ENCODE measurements at places on chromosomes 5 and 9. TPM values are rescaled to one million over a fixed set of nuclear protein-coding genes. Genes with fewer than 3 reads are reported as not detected.

- DNase-seq: no peak
Observed at GRCh38 chr5:168346417-168346816, 55.0 kb downstream of the WWC1 start.

DNA sequence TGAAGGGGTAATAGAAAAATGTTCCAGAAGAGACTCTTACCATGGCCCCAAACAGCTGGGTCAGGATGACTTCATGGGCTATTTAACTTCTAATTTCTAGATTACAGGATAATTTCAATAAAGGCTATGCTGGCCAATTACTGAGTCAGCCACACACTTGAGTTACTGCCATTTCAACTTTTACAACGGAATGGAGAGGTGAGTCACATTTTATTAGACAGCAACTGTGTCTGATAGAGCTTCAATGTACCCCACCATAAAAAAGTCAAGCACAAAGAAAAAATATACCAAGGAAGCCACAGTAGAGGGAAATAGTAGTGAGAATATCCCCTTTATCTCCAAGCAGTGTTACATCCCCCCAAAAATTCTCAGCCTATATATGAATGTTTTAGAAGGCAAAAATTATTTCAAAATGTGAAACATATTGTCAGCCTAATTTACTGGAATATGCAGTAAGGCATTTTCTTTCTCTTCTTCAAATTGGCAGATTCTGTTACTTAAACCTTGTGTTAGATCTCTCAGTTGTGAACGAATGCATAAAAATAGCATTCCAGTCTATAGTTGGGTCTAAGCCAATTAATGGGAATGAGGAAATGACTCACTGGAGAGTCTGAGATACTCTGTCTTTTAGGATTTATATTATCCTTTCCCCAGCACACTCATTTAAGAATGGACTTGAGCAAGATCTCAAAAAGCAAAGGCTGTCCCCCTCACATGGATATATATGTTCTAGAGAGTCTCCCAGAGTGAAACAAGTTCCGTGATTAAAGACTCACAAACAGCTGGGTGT is 47.1 kb upstream of the RAI14 start:
- DNase-seq: no peak

DNA sequence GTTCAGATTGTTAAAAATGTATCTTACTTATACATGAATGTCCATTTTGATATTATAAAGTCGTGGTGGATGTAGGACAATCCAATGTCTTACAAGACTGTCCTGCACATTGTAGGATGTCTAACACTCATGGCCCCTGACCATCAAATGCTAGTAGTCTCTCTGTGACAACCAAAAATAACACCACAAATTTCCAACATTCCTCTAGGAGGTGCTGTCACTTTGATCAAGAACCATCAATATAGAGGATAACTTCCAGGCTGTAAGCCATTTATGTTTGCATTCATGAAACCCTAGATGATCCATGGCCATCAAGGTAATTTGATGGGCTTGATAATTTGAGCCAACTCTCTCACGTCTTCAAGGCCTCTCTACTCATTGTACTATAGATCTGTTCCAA is 20.5 kb upstream of the ZFR start:
- no peak for DNase-seq

DNA sequence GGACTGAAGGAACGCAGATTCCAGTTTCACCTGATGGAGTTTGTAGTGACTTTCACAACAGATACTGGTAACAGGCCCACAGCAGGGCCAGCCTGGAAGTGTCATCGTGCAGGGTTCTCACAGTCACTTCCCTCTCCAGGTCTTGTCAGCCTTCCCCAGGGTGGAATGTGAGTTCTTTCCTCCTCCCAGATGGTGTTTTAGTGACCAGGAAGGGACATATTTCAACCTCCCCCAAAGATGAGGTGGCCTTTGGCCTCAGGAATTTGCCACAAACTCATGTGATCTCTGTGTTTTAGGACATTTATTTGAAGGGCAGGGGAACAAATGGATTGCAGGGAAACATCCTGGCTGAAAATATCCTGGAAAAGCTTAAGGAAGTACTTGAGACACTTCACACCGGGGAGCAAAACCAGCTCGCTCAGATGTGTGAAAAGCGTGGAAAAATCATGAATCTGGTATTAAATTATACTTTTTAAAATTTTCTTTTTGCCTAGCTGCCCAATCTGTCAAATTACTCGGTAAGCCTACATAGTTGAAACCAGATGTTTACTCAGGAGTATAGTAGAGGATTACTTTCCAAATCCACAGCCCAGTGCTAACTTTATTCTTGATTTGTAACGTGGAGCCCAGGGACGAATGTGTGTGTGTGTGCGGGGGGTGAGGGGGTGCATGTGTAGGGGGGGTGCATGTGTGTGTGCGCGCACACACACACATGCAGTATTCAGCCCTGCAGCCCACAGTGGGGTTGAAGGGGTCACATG is 66.8 kb downstream of the PTPDC1 start:
- no peak for DNase-seq

DNA sequence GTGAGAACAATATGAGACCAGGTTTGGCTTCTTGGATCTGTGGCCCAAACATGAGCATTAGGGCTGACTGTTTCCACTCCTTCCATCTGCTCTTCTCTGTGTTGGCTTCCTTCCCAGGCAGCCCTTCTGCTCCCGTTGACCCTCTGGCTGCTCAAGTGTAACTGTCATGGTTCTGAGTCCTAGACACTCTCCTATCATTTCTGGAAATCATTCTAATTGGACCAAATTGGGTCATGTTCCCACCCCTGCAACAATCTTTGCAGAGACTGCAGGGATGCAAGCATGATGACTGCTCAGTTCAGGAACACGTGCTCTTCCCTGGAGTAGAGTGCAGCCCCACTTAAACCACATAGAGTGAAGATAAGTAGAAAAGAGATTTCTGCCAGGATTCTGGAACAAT is 741.4 kb downstream of the TAF11L14 start:
- DNase-seq: no peak

DNA sequence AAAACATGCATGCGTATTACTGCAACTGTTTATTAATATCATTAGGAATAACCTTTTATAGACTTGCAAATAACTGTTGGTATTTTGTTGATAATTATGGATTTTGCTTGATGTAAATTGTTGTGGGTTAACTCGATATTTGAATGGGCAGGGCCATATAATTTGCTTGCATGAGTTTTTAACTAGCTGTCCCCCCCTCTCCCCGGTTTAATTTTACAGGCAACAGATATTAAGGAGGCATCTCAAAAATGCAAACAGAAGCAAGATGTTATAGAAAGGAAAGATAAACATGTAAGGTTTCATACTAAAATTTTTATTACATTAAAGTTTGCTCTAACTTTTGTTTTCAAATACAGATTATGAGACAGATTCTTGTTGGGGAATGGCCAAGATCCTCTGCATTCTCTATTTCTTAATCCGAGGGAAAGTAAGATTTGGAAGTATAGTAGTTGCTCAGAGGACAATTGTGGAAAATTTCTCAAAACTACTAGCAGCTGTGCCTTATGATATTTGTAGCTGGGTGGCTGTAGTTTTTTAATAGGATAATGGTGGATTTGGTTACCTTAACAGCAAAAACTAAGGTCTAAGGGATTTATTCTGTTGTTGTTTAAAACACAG is 27.3 kb downstream of the SMC5 start:
- DNase-seq: no peak

- DNase-seq: no peak
Observed at GRCh38 chr9:115766370-115766955, 387.1 kb upstream of the PAPPA start.

GRCh38 chr5:68818057-68818695 is 275.6 kb upstream of the SLC30A5 start:
- DNase-seq: no peak

DNA sequence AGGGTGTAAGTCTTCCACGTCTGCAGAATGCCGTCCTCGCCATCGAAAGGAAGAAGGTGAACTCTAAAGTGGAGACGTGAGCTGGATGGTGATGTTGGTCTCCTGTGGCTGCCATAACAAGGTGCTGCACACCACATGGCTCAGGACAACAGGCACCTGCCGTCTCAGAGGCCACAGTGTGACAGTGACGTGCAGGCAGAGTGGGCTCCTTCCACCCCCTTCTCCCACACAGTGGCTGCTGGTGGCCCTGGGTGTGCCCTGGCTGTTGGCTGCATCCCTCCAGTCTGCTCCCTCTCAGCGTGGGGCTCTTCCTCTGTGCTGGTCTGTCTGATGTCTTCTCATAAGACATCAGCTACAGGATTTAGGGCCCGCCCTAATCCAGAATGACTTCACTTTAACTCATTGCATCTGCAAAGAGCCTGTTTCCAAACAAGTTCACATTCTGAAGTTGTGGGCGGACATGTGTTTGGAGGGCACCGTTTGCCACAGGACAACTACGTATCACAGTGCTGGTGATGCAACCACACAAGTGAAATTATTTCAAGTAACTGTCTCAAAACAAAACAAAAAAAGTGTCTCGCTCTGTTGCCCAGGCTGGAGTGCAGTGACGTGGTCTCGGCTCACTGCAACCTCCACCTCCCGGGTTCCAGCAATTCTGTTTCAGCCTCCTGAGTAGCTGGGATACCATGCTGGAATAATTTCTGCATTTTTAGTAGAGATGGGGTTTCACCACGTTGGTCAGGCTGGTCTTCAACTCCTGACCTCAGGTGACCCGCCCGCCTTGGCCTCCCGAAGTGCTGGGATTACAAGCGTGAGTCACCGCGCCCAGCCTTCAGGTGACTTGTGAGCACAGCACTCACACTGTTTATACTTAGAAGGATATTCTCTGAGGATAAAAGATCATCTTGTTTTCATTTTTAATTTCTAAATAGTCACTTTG is 31.2 kb upstream of the CLPTM1L start:
- no peak for DNase-seq

- DNase-seq: no peak
Observed at GRCh38 chr5:104914536-104915070, 1352.0 kb upstream of the NUDT12 start.

DNA sequence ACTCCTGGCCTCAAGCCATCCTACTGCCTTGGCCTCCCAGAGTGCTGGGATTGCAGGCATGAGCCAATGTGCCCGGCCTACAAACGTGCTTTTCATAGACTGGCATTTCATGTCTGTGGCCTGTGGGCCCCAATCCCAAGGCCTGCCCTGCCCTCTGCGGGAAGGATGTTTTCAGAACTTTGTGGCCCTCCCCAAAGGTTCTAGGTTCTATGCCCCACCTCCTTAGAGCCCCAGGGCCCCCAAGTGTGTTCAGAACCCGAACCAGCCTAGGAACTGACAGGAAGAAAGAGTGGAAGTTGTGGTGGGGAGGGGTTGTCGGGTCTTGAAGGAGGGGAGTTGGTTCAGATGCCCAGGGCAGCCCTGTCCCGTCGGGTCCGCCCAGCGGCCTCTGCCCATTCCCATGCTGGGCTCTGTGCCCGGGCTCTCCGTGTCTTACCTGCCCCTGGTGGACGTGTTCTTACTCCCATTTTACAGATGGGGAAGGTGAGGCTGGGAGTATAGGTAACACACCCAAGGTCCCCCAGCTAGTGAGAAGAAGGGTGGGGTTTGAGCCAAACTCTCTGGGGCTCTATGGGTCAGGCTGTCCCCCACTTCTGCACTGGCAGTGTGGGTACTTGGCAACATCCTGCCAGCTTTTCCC is 175.8 kb upstream of the IER5L start:
- DNase-seq: no peak

DNA sequence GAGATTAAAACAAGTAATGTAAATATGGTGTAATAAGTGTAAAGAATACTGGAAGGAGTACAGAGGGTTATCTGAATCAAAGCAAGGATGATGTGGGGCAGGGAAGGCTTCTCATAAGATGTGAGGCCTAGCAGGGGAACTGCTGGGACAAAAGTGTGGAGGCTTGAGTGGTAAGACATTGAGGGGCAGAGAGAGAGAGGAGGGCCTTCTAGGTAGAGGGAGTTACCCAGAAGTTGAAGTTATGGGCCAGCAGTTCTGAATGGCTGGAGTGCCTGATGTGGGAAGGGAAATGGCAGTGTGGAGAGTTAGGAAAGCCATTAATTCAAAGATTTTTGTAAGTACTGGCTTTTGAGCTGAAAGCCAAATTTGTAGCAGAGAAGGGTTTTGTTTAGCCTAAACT is 36.8 kb downstream of the CPEB4 start:
- no peak for DNase-seq

GRCh38 chr5:22460189-22460588 is 393.0 kb downstream of the CDH12 start:
- no peak for DNase-seq

DNA sequence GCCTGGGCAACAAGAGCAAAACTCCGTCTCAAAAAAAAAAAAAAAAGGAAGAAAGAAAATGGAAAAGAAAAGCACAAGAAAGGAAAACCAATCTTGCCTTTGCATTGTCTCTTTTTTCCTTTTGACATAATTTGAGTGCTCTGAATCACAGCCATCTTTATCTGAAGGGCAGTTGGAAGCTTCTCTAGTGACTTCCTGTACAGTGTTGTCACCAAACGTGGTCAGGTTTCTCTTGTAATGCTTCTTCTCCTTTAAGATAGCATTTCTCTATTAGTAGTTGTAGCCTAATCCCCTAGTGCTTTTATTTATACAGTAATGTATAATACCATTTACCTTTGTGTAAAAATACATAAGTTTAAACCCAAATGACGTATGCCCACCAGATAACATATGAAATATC is 18.1 kb downstream of the PRKACG start:
- no peak for DNase-seq

DNA sequence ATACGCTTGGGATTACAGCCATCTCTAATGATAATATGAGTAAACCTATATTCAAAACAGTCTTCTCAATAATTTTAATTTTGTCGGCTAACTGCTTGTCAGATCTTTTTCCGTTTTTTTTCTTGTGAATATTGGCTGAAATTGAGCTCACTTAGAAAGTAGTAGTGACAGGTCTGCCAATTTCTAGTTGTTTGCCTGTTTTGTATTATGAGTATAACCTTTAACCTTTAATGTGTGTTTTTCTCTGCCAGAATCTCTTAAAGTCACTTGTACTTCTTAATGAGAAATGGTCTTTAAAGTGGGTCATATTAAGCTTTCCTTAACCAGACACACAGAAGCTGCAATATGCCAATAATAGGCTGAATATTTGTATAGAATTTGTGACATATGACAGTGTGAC is 511.0 kb downstream of the CSNK1G3 start:
- no peak for DNase-seq

DNA sequence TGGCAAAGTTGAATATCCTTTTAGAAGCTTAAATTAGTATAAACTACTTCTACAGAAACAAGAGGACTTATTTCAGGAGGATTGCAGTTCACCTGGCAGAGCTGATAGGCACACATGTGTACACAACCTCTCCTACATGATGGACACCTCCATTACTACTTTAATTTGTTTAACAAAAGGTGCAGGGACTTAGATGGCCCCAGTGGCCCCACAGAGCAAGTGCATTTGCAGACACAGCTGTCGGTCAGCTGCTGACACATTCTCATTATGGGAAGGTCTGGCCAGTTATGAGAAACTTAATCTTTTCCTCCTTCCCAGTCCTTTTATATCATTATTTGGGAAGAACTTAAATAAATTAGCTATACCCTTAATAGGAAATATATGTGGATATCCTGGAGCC is 28.3 kb downstream of the TDRD7 start:
- no peak for DNase-seq

The GARIN3 gene
- total RNA-seq: not detected

The PDZD2 gene
- total RNA-seq: 1.2 TPM

The TMEM252 gene
- not detected for total RNA-seq

The RORB gene
- total RNA-seq: not detected

The GABRB2 gene
- not detected for total RNA-seq
